ENCODE measurements at places on chromosomes 3 and 15.

DNA sequence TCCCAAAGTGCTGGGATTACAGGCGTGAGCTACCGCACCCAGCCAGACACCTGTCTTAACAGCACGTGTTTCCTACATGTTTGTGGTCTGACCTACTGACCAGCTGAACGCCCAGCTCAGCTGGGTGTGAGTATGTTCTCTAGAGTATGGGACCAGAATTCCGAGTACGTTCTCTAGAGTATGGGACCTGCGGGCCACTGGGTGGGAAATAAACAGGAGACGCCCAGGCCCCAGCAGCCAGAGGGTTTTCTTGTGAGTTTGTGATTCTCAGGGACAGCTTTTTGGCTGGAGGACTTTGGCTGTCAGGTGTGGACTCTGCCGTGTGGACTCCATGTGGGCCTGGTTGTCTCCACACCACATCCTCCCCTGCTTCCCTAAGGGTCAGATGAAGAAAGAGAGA, 87.3 kb downstream of the CHRD start:
- no peak for DNase-seq

DNA sequence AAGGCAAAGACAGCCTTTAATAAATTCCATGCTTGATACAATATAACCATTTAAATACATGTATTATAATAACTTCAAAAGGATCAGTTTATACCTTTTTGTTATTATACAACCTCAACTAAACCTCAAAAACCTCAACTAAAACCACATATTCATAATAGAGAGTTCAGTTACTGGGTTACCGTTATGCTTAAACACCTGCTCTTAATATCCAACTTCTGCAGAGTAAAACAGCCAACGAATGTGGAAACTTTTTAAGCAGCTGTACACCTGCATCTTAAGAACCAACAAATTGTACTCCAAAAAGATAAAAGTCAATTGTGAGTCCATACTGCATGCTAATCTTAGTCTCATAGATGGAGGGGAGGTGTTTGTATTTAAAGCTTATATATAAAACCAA, 53.5 kb downstream of the TFDP2 start:
- DNase-seq, result no peak

DNA sequence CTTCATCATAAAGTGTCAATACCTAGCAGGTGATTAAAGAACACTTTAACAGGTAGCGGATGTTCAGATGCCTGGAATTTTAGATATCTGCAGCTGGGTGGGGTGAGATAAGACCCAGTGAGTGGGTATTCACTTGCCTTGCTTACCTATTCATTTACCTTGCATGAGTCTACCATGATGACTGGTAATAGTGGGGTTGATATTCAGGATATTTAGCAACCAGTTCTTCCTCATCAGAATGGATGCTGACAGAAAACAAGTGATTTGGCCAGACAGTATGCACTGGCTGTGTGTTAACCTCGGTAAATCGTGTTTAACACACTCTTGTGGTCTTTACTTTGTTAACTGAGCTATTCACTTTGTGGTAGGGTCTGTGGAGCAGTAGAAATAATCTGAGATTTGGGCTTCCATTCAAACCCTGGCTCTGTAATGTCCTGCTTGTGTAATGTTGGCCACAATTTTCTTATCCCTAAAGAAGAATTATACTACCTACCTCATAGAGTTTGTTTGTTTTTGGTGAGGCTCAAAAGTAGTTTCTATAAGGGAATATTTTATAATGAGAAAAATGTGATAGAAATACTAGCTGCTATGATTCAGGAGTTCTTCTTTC, 391.9 kb upstream of the TBL1XR1 start:
- DNase-seq, result no peak

DNA sequence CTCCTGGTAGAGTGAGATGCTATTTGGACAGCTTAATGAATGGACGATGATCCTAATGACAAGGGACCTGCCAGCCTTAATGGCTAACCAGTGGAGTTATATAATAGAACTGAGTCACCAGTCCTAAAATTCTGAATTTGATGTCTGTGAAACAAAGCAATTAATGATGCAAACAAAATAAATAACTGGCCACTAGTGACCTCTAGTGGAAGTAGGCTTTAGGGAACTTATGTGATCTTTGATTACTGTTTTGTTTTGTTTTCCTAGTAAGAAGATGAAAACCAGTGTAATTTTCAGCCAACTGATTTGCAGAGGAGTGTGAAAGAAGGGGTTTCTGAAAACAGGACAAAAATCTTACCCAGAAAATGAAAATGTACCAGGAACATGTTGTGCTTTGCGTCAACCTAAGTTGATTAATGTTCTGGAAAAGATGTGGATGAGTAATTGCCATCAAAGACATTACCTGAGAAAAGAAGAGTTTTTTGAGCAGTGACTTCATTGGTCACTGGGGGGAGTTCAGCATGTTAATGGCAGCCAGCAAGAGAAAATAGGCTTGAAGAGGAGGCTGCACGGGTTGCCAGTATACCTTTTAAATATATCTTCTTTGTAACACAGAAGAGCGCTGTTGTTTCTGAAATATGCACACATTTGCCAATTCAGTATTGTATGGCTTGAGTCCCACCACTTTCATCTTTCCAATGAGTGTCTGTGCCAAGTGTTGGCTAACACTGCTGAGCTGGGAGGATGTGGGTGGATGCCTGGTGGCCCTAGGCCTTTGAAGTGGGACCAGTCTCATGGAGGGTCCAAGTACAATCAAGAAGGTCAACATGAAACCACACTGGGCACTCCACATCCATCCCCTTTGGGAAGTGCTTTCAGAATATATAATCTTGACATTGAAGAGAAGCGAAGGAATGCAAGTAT, 9.3 kb downstream of the VEPH1 start:
- no peak for DNase-seq

- DNase-seq, result no peak
These were observed 7.2 kb upstream of the ABHD10 start for GRCh38 chr3:111971533-111972130.

All from RWPE2 (cell line).